ENCODE measurements at places on chromosomes 11 and 22.

GRCh38 chr11:62974848-62975522 lies 9.8 kb downstream of the SLC22A6 start:
- peak; percentile 59 for DNase-seq

DNA sequence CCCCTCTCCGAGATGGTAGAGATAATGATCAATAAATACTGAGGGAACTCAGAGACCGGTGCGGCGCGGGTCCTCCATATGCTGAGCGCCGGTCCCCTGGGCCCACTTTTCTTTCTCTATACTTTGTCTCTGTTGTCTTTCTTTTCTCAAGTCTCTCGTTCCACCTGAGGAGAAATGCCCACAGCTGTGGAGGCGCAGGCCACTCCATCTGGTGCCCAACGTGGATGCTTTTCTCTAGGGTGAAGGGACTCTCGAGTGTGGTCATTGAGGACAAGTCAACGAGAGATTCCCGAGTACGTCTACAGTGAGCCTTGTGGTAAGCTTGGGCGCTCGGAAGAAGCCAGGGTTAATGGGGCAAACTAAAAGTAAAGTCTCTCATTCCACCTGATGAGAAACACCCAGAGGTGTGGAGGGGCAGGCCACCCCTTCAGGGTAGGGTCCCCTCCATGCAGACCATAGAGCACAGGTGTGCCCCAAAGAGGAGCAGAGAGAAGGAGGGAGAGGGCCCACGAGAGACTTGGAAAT lies 43.2 kb downstream of the IGLL1 start:
- no peak for DNase-seq

GRCh38 chr22:37862570-37863325 lies 13.5 kb downstream of the EIF3L start:
- no peak for DNase-seq

DNA sequence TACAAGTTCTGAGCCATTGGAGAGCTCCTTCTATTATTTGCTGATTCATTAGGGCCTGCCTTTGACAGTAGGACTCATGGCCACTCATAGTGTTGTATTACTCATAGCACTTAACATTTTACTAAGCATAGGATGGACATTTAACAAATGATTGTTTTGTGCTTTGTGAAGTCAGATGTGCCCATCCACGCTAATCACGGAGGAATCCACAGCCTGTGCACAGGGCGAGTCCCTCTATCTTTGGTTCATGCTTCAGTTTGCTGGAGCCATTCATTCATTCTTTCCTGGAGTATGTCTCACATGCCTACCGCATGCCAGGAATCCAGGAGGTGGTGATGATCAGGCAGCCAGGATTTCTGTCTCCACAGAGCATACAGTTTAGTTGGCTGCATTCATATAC lies 254.1 kb downstream of the NTM start:
- no peak for DNase-seq

DNA sequence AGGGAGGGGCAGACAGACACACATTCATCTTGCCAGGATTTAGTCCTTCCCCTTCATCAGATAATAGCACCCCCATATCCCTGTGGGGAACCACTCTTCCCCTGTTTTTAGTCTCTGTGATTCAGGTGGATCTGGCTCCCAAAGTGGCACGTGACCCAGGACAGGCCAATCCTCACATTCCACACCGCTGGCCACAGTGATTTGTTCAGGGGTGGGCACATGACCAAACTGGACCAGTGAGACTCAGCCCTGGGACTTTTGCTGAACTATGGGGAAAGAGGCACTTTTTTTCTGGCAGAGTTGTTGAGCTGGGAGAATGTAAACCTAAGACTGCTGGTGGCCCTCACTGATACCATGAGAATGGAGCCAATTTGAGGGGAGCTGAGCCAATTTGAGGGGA lies 19.1 kb upstream of the KCNJ11 start:
- no peak for DNase-seq

DNA sequence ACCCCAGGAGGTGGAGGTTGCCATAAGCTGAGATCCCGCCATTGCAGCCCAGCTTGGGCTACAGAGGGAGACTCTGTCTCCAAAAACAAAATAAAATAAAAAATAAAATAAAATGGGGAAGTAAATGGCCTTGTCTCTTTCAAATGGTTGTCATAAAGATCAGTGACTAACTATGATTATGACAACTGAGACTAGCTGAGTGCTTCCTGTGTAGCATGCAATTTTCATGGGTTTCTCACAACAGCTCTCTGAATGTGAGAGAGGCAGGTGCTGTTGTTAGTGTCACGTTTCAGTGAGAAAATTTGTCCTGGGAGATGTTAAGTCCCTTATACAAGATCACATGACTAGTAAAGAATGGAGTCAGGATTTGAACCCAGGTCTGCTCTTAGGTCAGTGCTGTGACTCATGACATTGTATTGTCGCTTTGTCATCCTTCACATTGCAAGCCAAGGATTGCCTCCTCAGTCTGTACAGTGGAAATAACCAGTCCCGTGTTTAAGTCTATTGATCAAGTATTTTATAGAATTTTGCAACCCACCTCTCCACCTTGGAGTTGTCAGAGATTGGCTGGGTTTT lies 163.3 kb upstream of the CCDC90B start:
- no peak for DNase-seq

DNA sequence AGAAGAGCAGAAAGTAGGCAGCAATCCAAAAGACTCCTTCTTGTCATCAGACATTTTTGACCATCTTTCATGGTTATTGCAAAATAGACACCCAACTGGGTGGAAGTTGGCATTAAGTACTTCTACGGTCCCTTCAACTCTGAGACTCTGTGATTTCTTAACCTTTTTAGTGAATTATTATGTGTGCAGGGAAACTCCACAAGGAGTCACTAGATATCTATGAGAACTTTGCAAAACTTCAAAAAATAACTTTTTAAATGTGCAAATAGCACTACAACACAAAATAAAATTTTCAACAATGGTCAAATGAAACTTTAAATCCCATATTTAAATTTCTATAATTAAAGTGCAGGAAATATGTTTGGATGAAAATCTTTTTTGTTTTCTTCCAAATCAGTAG lies 88.7 kb downstream of the SLC17A6 start:
- no peak for DNase-seq

- no peak for DNase-seq
Observed at GRCh38 chr22:22019659-22020424, 37.3 kb upstream of the TOP3B start.

GRCh38 chr11:130876931-130877915 lies 39.1 kb downstream of the SNX19 start:
- no peak for DNase-seq

DNA sequence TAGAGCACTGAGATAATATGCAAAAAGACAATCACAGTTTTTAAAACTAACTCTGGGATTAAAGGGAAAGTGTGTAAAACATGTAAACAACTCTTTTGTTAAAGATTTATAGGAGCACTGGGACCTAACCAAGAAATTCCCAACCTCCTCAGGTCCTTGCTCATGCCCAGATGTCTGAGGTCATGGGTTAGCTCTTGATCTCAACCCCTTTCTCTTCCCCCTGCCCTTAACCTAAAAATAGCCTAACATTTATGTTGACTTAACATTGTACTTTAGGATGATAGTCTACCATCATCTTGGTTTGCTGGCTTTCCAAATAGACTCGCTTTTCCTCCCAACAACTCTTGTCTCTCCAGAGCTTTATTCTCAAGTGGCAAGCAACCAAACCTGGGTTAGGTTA lies 258.2 kb upstream of the FAT3 start:
- DNase-seq: no peak

- DNase-seq: no peak
Observed at GRCh38 chr22:22655452-22656290, 11.3 kb downstream of the GGTLC2 start.
